Nephron progenitor cell (in vitro differentiated cells): ENCODE measurements at places on chromosomes 12 and 14.

- no peak overlapping the region for H3K4me3 ChIP-seq
- H3K36me3 ChIP-seq, result no peaks in the 10 kb centered on the region
- no peak for DNase-seq
- no peaks in the 10 kb centered on the region for H3K27me3 ChIP-seq
- peaks cover 71% of the 10 kb centered on the region for H3K4me1 ChIP-seq
- H3K27ac ChIP-seq, result no peak overlapping the region
Measured at GRCh38 chr14:102188187-102188586, 48.5 kb downstream of the WDR20 start.

DNA sequence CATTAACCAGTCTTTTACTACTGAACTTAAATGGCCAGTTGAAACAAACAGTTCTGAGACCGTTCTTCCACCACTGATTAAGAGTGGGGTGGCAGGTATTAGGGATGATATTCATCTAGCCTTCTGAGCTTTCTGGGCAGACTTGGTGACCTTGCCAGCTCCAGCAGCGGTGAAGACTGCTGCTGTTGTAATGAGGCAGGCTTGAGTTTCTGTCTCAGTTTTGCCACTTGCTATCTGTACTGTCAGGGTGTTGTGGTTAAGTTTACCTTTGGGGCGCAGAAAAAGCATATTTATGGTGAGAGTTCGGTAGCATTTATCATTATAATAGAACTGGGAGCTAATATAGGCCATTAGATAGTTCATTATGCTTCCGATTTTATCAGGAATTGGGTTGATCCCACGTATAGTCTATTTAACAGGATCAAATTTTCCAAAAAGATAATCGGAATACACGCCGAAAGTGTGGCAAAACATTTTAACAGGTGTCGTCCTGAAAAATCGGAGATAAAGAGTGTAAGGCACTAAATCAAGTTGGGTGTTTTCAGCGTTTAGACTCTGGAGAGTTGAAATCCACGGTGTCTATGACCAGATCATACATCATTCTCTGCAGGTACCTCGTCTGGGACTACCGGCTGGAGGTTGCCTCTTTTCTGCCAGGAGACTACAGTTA, 688 bp upstream of the NECAP1 start:
- H3K36me3 ChIP-seq, result peaks cover 5% of the 10 kb centered on the region
- H3K4me3 ChIP-seq, result peak overlapping the region; percentile 98
- H3K4me1 ChIP-seq, result peaks cover 71% of the 10 kb centered on the region

DNA sequence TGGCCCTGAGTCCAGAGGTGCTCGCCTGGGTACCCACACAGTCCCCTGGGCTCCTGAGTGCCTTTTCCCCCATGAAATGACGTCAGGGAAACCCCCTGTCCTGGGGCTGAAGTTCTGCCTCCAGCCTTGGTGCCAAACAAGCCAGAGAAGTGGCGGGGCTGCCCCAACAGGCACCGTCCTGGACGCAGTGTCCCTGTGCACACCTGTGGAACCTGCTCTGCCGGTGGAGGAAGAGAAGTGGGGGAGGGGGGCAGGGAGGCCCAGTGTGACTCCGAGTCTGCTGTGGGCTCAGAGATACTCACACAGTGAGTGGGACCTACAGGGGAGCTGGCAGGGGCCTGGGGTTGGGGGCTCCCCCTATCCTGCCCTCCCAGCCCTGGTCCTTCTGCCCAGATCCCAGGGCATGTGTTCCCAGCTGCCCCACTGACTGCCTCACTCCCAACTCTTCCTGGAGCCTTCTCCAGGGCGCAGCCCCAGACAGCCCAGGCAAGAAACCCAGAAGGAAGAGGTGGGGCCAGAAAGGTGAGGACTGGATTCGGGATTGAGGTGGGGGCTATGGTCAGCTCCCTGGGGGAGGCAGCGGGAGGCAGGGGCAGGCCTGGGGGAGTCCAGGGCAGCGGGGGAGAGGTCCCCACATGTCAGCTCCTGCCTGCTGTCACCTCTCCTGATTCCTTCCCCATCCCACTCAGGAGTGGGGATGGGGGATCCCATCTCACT, 24.7 kb downstream of the CCDC85C start:
- peak overlapping the region; percentile 59 for H3K27ac ChIP-seq
- no peak overlapping the region for H3K4me3 ChIP-seq
- DNase-seq, result no peak
- H3K27me3 ChIP-seq, result no peaks in the 10 kb centered on the region
- no peaks in the 10 kb centered on the region for H3K36me3 ChIP-seq

GRCh38 chr12:39587225-39587624, 32.4 kb downstream of the ABCD2 start:
- no peak overlapping the region for H3K4me3 ChIP-seq
- DNase-seq, result no peak
- no peaks in the 10 kb centered on the region for H3K36me3 ChIP-seq
- H3K27ac ChIP-seq, result no peak overlapping the region

DNA sequence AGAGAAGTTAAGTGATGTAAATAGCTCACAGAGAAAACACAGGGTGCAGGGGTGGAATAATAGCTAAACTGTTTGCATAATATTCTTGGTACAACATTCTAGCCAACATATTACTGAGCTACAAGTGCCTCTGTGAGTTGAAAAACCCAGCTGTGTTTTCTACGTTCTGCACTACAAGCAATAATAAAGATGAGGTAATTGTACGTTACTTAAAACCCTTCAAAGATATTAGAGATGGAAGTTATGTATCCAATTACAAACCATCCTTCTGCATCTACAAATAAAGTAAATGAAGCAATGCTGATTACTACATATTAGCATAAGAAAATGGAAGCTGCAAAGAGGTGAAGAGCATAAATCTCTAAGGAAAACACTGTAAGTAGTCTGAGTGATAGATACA, 271.4 kb downstream of the SSPN start:
- H3K4me1 ChIP-seq, result no peaks in the 10 kb centered on the region
- no peak overlapping the region for H3K4me3 ChIP-seq
- no peak for DNase-seq
- H3K27ac ChIP-seq, result no peak overlapping the region

- no peaks in the 10 kb centered on the region for H3K27me3 ChIP-seq
- no peak overlapping the region for H3K27ac ChIP-seq
- peaks cover 48% of the 10 kb centered on the region for H3K36me3 ChIP-seq
- H3K4me1 ChIP-seq, result peaks cover 5% of the 10 kb centered on the region
- no peak overlapping the region for H3K4me3 ChIP-seq
Measured at GRCh38 chr14:54942913-54943312, 40.3 kb upstream of the GCH1 start.

- H3K36me3 ChIP-seq, result no peaks in the 10 kb centered on the region
- H3K4me3 ChIP-seq, result no peak overlapping the region
- peaks cover 29% of the 10 kb centered on the region for H3K4me1 ChIP-seq
- H3K27ac ChIP-seq, result no peak overlapping the region
- DNase-seq, result no peak
- H3K27me3 ChIP-seq, result peaks cover 27% of the 10 kb centered on the region
Measured at GRCh38 chr14:89444044-89444443, 27.0 kb upstream of the FOXN3 start.

DNA sequence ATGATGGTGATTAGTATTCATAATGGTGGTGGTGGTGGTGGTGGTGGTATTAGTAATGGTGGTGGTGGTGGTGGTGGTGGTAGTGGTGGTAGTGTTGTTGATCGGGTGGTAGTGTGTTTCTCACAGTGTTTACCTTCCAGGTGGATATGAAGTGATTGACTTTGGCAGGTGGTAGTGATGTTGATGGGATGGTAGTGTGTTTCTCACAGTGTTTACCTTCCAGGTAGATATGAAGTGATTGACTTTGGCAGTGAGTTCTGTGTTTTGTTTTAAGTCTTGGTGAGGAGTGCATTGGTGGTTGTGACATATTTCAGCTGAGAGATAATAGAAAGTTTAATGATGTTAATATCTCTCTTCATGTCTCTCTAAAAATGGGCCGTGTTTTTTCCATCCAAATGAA, 189.4 kb downstream of the TMTC2 start:
- H3K27ac ChIP-seq, result no peak overlapping the region
- peaks cover 4% of the 10 kb centered on the region for H3K27me3 ChIP-seq
- no peak for DNase-seq
- no peak overlapping the region for H3K4me3 ChIP-seq
- H3K36me3 ChIP-seq, result no peaks in the 10 kb centered on the region

GRCh38 chr14:59630288-59630963, 53.8 kb upstream of the CCDC175 start:
- DNase-seq, result peak; percentile 66
- H3K27me3 ChIP-seq, result peaks cover 55% of the 10 kb centered on the region
- H3K4me3 ChIP-seq, result peak overlapping the region; percentile 82
- no peak overlapping the region for H3K27ac ChIP-seq

- H3K36me3 ChIP-seq, result peaks cover 9% of the 10 kb centered on the region
- H3K27me3 ChIP-seq, result peaks cover 14% of the 10 kb centered on the region
- no peak overlapping the region for H3K4me3 ChIP-seq
- peak overlapping the region; percentile 63 for H3K27ac ChIP-seq
- DNase-seq, result no peak
- peaks cover 36% of the 10 kb centered on the region for H3K4me1 ChIP-seq
Measured at GRCh38 chr14:64965356-64966000, 6.7 kb downstream of the RAB15 start.

GRCh38 chr14:94213021-94213420, 38.9 kb downstream of the PPP4R4 start:
- no peaks in the 10 kb centered on the region for H3K36me3 ChIP-seq
- H3K4me3 ChIP-seq, result no peak overlapping the region
- no peaks in the 10 kb centered on the region for H3K27me3 ChIP-seq
- DNase-seq, result no peak

- H3K27me3 ChIP-seq, result peaks cover 5% of the 10 kb centered on the region
- H3K4me3 ChIP-seq, result no peak overlapping the region
- peaks cover 25% of the 10 kb centered on the region for H3K36me3 ChIP-seq
Measured at GRCh38 chr12:123286652-123287373, 15.2 kb upstream of the CDK2AP1 start.
